GM23338 (cell line): ENCODE measurements at places on chromosomes 7 and 10.

DNA sequence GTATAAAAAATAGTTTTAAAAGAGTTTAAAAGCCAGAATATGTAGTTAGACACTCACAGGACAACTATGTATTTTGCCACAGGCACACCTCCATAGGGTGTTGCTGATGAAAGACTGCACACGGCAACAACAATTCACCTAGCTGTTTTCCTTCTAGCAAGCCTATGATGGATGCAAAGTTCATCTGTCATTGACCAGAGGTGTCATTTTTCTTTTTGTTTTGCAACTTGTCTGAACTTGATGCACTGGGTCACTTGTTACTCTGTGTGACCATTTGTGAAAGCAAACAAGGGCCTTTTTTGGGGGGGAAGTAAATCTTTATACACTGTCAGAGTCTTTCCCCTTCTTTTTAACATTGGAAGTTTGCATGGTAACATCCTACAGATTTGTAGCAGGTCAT is 258.0 kb upstream of the SEMA3A start:
- no peak for DNase-seq

DNA sequence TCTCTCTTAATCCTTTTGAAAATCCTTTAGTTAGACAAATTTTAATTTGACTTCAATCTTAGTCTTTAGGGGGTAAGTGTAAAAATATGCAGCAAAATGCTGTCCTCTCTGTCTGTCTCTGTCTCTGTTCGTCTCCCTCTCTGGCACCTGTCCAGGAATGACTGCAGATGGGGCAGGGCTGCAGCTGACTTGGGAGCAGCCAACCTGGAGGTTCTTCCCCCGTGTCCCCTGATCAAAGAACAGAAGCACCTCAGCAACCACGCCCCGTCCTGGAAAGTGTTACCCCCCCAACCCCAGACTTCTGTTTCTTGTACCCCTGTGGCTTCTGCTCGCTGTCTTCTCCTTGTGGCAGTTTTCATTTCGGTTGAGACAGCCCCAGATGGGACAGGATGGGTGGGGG is 141.6 kb upstream of the NPS start:
- DNase-seq: no peak

DNA sequence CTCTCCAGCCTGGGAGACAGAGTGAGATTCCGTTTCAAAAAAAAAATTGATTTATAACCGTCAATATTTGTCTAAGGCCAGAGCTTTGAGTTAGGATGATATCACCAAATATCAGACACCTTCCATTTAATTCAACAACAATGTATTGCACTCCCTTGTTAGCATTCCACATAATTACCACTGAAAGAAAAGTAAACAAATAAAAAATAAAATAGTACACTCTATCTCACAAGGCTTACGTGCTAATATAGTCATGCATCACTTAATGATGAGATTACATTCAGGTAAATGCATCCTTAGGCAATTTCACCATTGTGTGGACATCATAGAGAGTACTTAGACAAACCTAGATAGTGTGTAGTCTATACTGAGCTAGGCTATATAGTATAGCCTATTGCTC is 127.6 kb upstream of the RHOBTB1 start:
- no peak for DNase-seq

DNA sequence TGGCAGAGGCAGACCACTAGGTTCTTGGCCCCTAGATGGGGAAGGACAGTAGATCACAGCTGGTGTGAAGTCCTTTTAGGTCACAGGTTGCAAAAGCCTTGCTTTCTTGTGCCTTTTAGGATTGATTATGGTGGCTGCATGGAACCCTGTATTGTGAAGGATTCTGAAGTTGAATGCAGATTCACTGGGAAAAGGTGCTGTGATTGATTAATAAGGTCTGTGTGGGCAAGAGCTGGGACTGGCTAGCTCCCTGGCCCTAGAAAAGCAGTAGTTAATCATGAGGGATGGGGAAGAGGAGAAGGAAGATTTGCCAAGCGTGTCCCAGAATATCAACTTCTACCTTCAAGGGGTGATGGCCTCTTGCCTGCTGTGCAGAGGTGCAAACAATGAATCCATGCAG is 105.5 kb downstream of the CDH23 start:
- no peak for DNase-seq

DNA sequence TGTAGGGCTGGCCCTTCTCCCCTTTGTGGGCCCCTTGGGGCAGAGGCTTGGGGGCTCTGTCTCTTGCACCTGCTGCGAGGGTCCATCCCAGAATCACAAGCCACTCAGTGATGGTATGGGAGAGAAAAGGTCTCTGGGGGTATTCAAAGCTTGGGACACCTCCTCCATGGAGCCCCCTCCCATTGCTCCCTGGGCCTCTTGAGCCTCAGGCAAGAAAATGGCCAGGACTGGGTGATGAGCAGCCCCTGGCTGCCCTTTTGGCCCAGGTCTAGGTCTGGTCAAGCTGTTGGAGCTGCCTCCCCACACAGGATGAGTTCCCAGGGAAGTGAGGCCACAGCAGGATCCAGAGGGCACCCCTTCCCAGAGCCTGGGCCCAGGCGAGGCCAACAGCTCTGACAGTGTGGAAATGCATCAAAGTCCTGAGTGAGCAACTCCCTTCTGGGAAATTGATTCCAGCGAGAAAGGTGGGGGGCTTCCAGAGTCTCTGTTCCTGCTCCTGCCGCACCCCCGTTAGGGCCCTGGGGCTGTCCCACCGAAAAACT is 3.4 kb upstream of the MYL7 start:
- DNase-seq: no peak

DNA sequence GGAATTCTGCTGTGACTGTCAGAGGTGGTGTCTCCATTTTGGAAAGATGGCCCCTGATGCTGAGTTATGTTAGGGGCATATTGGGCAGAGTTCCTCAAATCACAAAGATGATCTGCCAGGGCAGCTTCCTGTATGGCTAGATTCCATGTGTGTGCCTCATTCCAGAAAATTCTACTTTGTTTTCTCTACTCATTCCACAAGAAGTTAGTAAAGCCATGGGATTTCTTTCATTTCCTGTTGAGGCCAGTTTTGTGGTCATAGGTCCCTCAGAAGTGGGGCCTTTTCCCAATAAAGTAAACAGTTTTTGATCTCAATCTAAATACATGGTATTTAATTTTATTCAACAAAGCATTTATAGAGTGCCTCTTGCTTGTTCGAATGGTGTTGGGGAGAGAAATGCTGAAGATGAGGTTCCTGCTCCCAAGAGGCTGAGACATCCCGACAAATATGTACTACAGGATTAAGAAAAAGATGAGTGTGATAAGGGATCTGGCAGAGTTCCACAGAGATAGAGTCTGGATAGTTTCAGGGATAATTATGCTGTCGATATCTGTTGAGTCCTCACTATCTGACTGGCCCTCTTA is 33.0 kb downstream of the MINDY4 start:
- DNase-seq: no peak

DNA sequence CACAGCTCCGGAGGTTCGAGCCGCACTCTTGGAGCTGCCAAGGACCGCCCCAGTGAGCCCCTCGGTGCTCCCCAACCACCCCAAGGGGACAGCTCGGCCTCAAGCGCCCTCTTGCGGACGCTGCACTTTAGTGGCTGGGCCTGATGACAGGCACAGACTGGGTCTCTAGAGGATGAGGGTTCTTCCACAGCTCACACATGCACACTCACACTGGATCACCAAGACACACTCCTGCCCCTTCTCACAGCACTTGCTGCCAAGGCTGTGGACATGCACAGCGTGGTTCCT is 2.1 kb downstream of the RET start:
- peak; percentile 83 for DNase-seq

GRCh38 chr10:57218382-57218781 is 857.3 kb upstream of the ZWINT start:
- DNase-seq: no peak

GRCh38 chr7:106285855-106286492 is 1.2 kb upstream of the NAMPT start:
- no peak for DNase-seq

DNA sequence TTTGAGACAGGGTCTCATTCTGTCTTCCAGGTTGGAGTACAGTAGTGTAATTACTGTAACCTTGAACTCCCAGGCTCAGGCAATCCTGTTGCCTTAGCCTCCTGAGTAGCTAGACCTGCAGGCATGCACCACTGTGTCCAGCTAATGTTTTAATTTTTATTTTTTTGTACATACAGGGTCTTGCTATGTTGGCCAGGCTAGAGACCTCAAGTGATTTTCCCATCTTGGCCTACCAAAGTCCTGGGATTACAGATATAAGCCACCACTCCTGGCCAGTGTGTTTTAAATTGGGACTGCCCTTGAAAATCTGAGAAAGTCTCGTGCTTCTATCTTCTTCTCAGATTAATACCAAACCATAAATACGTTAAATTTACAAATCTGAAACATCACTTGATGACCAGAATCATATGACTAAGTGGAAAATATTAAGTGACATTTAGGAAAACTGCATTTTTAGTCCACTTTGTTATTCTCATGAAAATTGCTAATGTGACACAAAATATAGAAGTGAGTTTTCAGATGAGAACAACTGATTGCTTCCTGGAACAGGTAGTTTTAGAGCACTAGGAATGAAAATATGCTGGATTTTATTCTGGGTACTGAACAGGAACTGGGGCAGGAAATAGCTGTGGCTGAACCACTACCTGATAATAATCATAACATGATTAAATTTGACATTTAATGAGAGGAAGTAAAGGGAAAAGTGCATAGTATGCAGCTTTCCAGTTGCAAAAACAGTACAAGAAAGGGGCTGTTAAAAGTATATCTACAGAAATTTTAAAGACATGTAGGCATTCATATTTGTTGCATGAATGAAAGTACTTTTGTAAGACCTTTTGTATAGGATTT is 4.2 kb downstream of the PHTF2 start:
- DNase-seq: no peak

DNA sequence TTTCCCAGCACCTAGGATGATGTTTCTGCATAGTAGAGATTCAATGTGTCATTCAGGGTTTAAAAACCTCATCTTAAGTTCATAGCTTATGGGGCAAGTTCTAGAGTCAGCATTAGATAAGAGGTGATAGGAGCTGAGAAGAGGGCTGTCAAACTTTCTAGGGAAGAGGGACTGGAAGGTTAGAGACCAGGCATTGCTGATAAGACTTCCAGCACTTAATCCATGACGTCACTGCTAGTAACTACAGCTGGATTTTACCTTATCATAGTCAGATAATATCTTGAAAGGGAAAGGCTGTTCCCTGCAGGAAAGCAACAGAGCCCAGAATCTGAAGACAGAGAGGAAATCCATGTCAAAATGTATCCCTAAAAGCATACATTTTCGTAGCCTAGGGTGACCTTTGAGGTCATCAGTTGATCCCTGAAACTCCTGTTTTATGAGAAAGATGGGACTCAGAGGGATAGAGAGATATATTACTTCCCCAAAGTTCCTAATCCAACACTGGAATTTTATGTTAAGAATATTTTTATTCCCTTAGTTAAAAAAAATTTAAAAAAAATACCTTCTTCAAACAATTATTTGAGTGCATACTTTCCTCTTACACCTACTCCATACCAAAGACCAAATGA is 3.3 kb upstream of the CPED1 start:
- no peak for DNase-seq

DNA sequence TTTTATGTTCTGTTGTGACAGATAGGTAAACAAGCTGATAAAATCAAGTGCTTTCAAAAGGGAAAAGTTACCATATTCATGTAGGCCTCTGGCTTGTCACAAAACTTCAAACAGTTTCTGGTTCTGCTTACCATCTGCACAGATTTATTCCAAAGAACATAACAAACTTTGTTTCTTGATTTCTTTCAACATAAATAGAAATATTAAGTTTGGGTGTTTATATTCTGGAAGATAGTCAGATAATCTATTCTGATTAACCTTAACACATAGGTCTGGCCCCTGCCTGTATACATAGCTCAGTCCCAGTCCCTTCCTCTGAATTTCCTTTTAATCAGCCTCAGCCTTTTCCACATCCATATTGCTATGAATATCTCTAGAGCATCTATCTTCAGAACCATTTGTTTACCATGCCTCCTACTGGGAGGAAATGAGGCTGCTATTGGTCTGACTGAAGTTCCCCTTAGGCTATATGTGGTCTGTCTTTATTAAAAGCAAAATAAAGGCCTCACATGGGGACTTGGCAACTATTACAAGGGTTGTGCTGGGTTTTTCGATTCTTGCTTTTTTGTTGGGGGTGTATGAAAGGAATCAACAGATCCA is 319.0 kb downstream of the HPSE2 start:
- DNase-seq: peak; percentile 5

DNA sequence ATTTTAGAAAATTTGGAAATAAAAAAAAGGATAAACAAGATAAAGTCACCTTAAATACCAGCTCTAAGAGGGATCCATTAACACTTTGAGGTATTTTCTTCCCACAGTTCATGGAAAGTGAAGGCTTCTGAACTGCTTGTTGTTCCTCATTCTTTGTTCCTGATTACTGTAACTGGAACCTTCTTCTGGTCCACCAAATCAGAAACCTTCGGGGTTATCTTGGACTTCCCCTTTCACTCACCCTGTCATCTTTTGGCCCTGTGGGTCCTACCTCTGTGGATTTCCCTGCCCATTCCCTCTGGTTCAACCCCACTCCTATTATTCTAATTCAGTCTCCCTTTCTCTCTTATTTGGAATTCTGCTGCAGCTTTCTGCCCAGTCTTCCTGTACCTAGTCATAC is 116.5 kb upstream of the PRPS1L1 start:
- no peak for DNase-seq

DNA sequence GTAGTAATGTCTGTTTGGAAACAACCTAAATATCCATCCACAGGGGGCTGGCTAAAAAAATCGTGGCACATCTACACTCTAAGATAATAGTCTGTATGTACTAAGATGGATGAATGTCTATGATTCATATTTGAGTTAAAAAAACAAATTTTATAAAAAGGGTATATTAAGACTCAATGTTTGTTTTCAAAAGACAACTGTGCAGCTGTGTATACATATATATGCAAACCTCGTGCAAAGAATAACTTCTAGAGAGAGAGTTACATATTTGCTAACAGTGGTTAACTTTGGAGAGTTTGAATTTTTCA is 323.5 kb downstream of the PLXNA4 start:
- no peak for DNase-seq

DNA sequence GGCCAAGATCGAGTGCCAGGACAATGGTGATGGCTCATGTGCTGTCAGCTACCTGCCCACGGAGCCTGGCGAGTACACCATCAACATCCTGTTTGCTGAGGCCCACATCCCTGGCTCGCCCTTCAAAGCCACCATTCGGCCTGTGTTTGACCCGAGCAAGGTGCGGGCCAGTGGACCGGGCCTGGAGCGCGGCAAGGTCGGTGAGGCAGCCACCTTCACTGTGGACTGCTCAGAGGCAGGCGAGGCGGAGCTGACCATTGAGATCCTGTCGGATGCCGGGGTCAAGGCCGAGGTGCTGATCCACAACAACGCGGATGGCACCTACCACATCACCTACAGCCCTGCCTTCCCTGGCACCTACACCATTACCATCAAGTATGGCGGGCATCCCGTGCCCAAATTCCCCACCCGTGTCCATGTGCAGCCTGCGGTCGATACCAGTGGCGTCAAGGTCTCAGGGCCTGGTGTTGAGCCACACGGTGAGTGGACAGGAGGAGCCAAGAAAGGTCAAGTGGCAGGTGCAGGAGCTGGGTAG is 14.6 kb downstream of the FLNC start:
- DNase-seq: no peak

- no peak for DNase-seq
Observed at GRCh38 chr7:50565977-50566376, 772 bp upstream of the DDC start.
